Neural crest cell (in vitro differentiated cells): ENCODE measurements at places on chromosomes 4 and X. TPM values are rescaled to one million over a fixed set of nuclear protein-coding genes. Genes with fewer than 3 reads are reported as not detected.

ESX1 gene
- not detected in 2 replicates for total RNA-seq

CXorf49 gene
- total RNA-seq = not detected in 2 replicates

SH3TC1 gene
- total RNA-seq = 2.5 and 2.7 TPM in 2 replicates

DNA sequence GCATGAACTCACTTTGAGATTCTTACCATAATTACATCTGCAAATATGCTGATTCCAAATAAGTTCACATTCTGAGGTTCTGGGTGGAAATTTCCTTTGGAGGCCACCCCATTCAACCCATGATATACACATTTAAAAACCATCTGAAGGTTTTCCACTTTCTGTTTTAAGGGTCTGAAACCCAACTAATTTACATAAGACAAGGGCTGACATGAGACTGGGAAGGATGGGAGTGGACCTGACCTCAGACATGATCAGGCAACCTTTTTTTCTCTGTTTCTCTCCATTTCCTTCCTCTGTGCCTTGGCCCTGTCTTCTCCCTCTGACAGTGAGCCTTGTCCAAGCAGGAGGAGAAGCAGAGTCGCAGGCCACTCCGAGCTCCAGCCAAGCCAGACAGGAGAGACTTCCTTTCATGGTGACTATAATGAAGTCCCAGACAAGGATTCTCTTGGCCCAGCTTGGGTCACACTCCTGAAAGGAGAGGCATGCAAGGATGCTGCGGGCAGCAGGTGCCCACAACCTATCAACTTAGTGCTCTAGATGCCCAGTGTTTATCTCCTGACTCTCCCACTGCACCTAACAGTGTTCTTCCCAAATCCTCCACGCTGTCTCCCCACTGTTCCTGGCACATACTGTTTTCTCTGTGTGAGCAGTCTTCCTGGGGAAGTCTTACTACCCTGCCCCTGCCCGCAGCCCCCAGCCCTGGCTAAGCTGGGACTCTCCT lies 39.9 kb downstream of the MSX1 start:
- no peak overlapping the region for H3K27ac ChIP-seq
- no peak for DNase-seq
- no peaks in the 10 kb centered on the region for H3K36me3 ChIP-seq
- no peaks in the 10 kb centered on the region for H3K4me1 ChIP-seq

- H3K27ac ChIP-seq = no peak within 1 kb of the TSS
- H3K27me3 ChIP-seq = peaks cover 36% of the 10 kb centered on the region
- DNase-seq = peak; percentile 9
- H3K4me3 ChIP-seq = peak within 1 kb of the TSS; percentile 89
- H3K4me1 ChIP-seq = peaks cover 19% of the 10 kb centered on the region
These were observed at the start of gene SOWAHD for GRCh38 chrX:119757979-119758730. Gene SOWAHD, plus strand, starts transcription at chrX:119758588. Its CDS starts 80 bp downstream, at chrX:119758668.

DNA sequence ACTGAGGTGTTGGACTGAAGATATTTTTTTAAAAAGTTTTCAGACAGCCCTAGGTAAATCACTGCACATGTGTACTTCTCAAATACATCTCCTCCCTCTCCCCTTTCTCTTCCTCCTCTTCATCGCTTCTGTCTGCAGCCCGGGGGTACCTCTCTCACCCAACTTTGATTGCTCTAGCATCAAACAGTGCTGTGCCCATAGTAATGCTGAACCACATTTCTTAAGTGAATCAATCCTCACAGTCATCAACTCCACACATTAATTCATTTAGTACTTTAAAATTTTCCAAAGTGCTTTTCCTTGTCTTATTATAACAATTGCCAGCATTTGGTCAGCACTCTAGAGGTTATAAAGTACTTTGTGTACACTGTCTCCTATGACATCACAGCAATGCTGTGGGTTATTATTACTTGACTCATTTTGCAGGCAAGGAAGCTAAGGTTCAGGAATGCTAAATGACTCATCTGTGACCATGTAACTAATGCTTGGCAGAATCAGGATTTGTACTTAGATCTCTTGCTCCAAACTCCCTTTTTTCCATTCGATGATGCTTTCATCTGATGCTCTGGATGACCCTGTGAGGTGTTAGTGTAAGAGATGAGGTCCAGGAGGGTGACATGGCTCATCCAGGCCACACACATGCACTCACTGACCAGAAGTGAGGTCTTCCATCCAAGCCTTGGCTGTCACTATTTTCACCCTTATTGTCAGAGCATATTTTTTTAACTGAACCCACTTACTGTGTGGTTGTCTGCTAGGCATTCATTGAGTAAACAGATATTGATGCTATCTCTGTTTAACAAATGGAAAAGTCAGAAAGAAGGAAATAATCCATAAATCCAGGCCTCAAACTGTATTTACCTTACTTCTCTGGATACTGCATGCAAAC lies 58.8 kb downstream of the RHOH start:
- H3K4me3 ChIP-seq = no peak overlapping the region
- no peak for DNase-seq
